ENCODE measurements at places on chromosomes 5 and 9. TPM values are rescaled to one million over a fixed set of nuclear protein-coding genes. Genes with fewer than 3 reads are reported as not detected.

DNA sequence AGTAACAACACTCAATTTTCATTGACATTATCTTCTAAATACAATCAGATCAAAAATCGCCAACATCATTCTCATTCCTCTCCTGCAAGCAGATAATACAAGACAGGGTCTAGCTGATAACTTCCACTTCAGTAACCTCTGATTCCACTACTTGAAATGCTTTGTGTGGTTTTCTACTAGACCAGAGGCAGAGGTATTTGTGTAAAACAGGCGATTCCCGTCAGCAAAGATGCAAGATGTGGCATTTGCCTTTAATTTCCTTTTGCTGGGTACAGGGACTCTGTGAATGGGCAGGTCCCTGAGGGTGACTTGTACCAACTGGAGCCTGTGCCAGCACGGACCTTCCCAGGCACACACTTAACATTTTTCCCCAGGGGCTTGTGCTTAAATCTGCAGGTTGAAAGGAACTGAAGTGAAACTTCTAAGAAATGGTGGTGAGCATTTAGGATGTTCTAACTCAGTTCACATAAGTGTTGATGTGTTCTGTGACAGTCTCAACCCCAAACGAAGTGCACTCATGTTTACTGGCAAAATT lies 625.5 kb upstream of the WWC1 start:
- no peak for DNase-seq

SPINK6 gene
- polyA plus RNA-seq, result not detected

DNA sequence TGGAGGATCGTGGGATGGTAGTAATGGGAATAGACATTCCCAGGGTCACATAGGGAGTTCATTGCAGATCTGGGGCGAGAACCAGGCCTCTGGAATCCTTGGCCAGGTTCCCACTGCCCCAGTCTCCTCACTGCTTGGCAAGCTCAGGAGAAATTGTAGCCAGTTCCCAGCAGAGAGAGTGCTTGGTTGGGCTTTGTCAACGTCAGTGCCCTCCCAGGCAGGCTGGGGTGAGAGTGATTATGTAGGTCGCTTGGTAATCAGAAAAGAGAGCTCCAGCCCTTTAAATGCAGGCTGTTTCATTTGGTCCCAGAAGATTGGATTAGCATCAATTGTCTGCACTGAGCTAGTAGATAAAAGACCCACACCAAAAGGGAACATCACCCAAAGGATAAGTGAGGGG lies 51.8 kb upstream of the GALNT10 start:
- DNase-seq, result no peak

DNA sequence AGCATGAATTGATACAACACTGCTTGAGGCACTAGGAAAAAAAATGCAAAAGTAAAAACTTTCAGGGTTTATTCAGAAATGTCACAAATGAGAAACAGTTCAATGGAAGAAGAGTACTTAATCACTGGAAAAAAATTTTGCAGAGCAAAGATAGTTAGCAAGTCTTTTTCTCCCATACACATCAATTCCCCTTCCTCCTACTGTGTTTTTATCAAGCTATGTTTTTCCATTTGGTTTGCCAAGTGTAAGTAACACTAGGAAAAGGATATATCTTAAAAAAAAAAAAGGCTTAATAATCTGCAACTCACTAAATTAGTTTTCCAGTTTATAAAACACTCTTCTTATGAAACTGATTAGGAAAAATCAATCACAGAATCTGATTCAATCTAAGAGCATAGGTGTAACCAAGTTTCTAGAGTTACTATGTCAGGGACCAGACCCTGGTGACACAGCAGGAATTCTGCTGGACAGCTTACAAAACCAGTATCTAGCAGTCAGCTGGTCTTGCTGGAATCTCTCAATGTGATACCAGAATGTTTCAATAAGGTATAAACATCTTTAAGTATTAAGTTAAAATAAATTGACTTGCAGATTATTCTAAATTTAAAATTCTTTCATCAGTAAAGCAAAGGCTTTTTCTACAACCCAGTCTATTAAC lies 34.7 kb downstream of the RNF145 start:
- no peak for DNase-seq

SGCD gene
- polyA plus RNA-seq, result 5.2 TPM

SNCAIP gene
- 23.9 TPM for polyA plus RNA-seq

GCNT4 gene
- polyA plus RNA-seq, result 16.1 TPM

DNA sequence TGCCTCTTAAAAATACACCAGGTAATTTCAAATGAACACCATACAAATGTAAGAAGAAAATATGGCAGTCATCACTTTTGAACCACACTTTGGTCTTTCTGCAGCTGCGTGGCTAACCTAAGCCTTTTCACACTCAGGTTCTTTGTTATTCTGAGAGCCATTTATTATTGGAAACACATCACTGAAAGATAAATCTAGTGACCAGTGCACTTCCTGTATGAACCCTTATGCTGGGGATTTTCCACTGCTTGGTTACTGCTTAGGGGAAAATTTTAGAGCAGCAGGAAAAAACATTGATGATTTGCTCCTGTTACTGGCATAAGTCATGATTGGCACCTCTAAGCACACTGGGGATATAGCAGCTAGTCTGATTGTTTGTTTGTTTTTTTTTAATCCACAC lies 58.6 kb upstream of the RANBP3L start:
- no peak for DNase-seq

DNA sequence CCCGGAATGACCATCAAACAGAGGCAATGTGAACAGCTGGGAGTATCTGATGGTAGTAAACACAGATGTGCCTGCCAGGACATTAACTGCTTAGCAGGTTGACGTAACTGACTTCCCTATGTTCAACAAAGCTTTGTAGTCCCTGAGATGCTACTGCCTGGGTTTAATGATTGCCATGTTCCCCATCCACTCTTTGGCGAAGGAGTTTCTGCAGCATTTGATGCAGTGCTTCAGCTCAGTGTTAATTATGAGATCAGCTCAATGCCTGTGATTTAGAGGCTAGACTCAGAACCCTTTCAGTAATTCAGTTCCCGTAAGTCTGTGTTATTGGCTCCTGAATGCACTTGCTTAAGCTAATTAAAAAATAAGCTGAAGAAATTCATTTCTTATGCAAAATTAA lies 547.3 kb upstream of the ZNF608 start:
- no peak for DNase-seq

DNA sequence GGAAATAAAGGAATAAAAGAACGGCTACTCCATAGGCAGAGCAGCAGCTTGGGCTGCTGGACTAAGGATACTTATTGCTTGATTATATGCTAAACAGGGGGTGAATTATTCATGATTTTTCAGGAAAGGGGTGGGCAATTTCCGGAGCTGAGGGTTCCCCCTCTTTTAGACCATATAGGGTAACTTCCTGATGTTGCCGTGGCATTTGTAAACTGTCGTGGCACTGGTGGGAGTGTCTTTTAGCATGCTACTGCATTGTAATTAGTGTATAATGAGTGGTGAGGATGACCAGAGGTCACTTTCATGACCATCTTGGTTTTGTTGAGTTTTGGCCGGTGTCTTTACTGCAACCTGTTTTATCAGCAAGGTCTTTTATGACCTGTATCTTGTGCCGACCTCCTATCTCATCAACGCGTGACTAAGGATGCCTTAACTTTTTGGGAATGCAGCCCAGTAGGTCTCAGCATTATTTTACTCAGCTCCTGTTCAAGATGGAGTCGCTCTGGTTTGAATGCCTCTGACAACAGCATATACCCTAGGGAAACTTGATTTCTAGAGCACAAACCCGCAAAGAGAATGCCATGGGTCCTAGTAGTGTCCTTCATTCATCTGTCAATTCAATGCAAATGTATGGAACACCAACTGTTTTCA lies 47.8 kb upstream of the PWWP2A start:
- DNase-seq, result no peak

DNA sequence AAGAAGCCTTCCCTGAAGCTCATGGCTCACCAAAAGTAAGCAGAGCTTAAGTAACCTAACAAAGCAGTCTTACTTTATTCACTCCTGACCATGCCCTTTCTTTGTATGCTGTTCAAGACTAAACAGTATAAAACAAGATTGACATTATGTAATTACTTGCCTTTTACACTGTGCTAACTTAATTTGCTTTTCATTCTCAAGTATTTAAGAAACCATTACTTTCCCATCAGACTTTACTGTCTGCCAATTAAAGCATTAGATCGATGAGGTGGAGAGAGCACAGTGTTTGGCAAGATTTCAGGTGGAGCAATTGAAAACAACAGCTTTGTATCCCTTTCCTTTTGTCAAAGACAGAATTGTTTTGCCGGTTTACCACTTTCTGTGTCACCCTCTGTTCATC lies 98.2 kb downstream of the RORB start:
- DNase-seq, result no peak

DNA sequence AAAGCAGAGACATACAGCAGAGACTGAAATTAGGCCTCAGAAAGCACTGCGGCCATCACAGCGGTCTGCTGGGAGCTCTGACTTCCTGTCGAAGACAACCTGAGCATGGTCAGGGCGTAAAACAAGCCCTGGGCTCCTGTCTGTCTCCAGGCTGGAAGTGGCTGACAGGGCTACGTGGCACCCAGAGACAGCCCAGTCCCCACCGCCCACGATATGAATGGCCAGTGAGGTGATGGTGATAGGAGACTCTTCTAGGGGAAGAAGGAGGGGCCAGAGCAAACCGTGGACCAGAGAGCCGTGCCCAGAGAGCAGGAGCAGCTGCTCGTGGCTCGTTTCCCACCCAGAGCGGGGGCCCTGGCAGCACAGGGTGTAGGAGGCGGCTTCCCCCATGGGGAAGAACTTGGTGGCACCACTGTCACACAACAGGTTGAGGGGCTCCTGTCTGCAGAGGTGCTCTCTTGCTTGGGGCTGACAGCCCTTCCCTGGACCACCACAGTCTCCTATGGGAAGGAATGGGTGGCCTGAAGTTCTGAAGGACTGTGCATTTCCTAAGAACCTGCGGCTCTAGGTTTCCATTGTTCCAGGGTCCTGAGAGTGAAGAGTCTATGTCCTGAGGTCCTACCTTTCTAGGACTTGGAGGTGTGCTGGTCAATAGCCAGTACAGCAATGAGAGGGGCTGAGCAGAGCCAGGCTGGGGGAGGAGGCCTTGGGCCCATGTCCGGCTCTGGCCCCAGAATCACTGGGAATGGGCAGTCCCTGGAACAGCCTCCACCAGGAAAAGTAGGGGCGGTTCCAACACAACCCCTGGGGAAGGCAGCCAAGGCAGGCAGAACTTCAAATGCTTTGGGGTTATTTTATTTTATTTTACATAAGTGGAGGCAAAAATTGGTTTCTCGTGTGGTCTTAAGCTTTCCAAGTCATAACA lies 56.4 kb downstream of the BARX1 start:
- DNase-seq, result no peak

SIGMAR1 gene
- 56.3 TPM for polyA plus RNA-seq

DNA sequence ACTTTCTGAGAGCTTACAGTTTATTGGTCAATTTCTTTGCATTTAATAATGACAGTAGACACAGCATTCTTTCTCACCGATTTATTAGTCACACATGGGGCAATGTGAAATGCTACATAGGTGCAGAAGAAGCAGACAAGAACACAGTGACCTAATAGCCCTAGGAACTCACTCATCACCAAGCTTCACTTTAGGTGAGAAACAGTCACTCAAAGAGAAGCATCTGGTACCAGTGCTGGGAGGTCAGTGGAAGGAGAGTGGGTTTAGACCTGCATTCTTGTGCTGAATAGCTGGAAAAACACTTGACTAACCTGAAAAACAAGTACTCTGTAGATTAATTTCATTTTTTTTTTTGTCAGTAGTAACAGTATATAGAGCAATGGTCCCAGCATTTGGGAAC lies 179.6 kb downstream of the GRIA1 start:
- DNase-seq, result no peak

GRCh38 chr9:87109231-87109631 lies 161.9 kb upstream of the GAS1 start:
- no peak for DNase-seq

DNA sequence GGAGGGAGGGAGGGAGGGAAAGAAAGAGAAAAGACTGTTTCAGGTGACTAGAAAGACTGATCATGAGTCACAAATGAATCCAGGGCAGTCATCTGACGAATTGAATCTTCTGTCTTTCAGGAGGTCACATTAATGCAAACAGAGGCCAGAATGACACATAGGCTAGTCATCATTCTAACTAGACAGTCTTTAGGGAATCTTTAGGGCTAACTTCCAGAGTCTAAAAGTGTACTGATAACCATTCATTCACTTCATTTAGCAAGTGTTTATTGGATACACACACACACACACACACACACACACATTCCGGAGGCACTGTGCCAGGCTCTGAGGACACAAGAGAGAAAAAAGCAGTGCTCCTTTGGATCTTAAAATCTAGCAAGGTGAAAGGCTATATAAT lies 156.7 kb downstream of the EBF1 start:
- no peak for DNase-seq

DNA sequence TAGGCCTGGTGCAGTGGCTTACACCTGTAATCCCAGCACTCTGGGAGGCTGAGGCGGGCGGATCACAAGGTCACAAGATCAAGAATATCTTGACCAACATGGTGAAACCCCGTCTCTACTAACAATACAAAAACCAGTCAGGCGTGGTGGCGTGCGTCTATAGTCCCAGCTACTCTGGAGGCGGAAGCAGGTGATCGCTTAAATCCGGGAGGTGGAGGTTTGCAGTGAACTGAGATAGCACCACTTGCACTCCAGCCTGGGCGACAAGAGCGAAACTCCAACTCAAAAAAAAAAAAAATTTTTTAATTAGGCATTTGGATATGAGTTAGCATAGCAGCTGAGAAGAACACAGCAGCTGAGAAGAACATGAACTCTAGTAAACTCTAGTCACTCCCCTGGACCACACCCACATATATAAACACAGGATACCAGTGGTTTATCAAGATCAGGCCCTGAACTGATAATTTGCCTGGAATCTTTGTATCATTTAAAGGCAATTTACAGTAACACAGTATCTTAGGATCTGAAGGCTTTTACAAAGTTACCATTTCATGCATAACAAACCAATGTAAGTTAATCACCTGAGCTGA lies 4.6 kb upstream of the UGCG start:
- DNase-seq, result no peak

SAP30L gene
- 45.2 TPM for polyA plus RNA-seq

DNA sequence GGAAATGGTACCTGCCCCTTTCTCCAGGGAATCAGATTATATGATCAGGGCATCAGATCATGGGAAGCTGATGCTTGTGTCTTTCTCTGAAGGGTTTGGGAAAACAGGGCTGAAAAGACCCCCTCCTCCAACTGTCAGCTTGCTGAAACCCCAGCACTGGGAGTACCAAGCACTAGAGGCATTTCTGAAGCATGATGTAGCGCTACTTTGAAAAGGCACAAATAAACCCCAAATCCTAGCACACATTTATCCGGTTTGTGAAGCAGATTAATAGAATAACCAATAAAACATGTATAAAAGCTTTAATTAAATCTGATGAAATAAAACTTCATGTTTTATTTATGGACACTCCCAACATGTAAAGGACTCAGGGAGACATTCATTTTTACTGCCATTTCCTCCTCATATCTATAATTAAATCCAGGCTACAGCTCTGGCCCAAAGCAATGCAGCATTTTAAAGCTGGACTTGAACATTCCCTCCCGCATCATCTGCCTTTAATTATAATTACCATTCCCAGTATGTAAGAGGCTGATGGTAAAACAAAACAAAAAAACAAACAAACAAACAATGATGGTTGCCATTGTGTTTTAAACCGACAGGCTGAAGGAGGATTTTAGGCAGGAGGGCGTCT lies 298.2 kb upstream of the RFX3 start:
- DNase-seq, result peak; percentile 19

Measured in renal pelvis (tissue), 12 donors.